ENCODE measurements at places on chromosomes 6 and 20.

GRCh38 chr6:12392490-12392889, 102.3 kb downstream of the EDN1 start:
- no peak for DNase-seq

GRCh38 chr6:27889628-27890444, 22.4 kb downstream of the OR2B2 start:
- DNase-seq, result no peak

DNA sequence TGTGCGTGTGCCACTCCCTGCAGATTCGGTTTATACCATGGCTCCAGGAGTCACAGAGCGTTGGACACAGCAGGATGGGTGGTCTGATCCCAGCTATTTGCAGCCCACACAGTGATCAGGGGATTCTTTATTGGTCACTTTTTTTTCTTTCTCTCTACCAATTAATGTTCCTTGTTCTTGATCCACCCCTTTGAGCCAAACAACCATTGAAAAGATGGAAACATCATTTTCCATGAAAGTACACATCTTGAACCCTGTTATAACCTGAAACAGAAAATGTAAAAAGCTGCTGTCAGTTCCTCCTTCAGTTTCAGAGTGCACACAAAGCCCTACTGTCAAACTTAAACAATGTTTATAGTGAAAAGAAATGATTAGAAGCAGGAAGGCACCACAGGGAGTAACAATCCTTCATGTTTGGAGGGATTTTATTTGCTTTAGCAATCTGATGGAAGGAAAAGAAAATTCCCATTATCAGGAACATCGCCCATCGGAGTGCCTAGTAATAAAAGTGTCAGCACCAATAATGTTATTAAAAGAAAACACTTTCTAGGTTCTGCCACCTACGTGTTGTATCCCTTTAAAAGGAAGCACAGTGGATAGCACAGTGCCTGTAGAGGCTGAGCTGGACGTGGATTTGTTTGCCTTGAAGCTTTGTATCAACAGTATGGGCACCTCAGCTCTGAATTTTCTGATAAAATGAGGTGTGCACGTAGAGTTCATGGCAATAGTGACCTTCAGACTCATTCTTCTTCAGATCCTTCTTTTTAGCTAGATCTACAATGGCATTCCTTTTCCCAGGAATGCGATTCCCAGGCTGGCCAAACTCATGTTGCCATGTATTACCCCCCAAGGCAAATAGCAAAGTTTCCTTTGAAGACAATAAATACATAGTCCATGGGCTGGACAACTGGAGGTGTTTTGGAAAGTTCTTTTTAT, 16.1 kb upstream of the THBD start:
- DNase-seq, result no peak

- DNase-seq, result no peak
These were observed 68.5 kb upstream of the NFATC2 start for GRCh38 chr20:51610761-51611624.

- no peak for DNase-seq
These were observed 128.7 kb upstream of the TSHZ2 start for GRCh38 chr20:52843425-52843824.

GRCh38 chr6:30450909-30451841, 38.1 kb upstream of the HLA-E start:
- DNase-seq, result no peak

DNA sequence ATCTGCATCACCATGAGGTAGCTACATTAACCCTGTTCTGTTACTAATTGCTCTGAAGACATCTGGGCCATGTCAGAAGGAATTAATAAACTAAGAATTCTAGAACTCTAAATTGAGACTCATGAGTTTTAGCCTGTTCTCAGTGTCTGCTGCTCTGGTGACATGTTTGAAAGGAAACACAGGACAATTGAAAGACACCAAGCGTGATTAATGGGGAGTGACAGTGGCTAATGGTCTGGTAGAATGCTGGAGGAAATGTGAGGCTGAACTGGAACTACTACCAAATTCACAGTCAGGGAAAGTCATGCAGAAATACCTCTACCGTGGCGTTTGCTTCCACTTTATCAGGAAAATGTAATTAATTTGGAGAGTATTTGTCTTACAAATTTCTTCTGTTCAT, 140.0 kb downstream of the TBC1D7 start:
- DNase-seq, result no peak

DNA sequence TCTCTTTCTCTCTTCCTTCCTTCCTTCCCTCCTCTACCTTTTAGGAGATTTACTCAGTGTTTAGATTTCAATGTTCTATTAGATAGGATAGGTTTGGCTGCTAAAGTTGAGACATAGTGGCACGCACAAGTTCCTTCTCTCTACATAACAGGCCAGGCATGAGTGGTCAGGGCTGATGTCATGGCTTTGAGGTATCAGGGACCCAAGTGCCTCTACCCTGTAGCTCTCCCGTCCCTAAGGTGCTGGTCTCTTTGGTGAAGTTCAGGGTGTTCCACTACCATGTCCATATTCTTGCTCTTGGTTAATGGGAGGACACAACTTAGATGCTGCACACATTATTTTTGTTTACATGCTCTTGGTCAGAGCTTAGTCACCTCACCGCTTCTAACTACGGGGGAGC, 245.3 kb downstream of the QKI start:
- no peak for DNase-seq

GRCh38 chr6:156396068-156396771, 381.0 kb upstream of the ARID1B start:
- no peak for DNase-seq

- no peak for DNase-seq
These were observed 291.2 kb upstream of the STXBP5 start for GRCh38 chr6:146912730-146913685.

DNA sequence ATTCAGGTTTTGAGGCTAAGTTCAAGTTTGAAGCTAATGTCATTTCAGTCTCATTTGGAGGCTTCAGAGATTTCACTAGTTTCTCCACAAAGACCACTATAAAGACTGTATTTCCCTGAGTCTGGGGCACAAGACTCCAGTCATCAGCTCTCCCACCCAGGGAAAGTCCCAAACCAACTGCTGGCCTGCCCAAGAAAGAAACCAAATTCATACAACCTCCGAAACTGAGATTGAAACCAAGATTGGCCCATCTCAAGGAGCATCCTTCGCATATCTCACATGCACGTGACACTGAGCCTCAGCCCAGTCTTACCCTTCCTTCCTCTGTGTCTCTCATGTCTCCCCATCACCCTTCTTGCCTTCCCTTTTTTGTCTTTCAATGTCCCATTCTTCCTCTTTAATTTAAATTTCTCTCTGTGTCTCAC, 3.5 kb upstream of the LTA start:
- DNase-seq, result no peak

- DNase-seq, result no peak
These were observed 55.3 kb upstream of the POPDC3 start for GRCh38 chr6:105235155-105235554.

- no peak for DNase-seq
These were observed 23.7 kb downstream of the CST1 start for GRCh38 chr20:23727016-23727415.

GRCh38 chr6:22821664-22822320, 252.4 kb downstream of the HDGFL1 start:
- no peak for DNase-seq

- DNase-seq, result no peak
These were observed 83.7 kb upstream of the TMEM30A start for GRCh38 chr6:75368151-75368779.

- DNase-seq, result no peak
These were observed 70.8 kb upstream of the AHI1 start for GRCh38 chr6:135568379-135568778.

DNA sequence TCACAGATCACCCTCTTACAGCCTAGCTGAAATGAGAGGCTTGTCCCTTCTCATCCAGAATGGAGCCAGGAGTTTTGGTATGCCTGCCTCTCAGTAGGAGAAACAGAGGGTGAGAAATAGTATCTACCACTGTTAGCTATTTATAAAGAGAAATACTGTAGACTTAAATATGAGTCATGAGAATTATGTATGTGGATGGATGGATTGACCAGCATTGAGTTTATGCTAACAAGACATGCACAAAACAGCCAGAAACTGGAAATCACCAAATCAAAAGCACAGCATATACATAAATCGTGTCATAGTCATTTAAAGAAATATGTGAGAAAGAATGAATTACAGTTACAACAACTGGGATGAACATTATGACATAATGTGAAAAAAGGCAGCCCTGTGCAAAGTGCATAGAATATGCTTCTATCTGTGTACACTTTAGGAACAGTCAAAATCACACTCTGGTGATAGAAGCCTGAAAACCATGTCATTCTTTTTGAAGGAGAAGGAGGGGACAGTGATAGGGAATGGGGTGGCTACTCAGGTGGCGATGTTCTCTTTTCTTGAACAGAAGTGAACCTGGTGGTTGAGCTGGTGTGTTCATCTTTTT, 79.8 kb upstream of the KIF25 start:
- DNase-seq, result no peak

DNA sequence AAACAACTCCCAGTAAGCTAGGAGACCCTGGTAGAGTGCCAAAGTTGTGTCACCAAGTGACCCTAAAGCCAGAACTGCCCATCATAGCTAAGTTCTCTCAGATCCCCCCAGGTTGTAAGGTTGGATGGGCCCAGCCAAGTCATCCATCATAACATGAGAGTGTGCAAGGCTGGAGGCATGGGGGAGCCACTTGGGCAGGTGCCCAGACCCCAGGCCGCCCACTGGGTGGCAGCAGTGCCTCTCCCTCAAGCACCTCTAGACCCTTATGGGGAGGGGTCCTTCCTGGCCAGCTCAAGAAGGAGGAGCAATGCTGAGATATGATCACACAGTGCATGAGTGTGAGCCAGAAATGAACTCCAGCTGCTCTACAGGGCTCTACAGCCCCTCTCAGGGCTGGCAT, 154.5 kb downstream of the MYLK4 start:
- no peak for DNase-seq

GRCh38 chr6:28542440-28543296, 17.0 kb downstream of the GPX5 start:
- DNase-seq, result peak; percentile 82

DNA sequence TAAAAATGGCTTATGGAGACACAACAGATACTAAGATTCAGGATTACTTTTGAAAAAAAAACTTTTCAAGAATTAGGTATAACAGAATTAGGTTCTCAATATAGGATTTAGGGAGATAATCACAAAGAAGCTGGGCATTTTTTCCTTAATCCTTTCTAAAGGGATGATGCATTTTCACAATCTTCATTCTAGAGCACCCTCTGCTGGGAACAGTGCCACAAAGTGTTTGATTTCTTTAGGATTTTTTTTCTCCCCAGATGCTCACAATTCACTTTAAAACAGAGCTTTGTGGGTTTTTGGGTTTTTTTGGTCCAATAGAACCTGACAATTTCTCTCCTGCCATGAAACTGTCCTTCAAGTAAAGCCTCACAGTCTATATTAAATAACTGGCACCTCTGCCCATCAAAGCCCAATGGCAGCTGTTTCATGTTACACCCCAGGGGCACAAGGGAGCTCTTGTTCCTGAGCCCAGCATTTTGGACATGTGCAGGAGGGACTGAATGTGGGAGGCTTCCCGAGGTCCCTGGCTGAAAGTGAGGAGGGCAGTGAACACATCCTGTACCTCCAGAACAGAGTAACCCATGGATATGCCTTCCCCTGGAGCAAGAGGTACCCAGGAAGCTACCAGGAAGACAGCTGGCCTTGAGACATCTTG, 39.7 kb downstream of the PREP start:
- DNase-seq, result peak; percentile 52

DNA sequence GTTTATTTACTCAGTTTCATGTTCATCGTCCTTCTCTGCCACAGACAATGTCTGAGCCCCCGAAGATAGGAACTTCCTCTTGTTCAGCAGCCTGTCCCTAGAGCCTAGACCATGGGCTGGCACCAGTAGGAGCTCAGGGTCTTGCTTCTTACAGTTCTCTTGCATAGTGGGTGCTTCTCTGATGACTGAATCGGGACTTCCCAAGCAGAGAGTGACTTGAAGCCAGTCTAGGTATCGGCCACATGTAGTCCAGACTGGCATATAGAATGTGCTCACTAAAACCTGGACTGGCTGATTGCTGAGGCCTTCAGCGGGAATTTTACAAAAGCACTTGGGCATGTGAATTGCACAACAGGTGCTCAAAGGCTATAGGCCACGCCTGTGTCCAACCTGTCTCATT, 52.0 kb downstream of the PRDM1 start:
- DNase-seq, result no peak

DNA sequence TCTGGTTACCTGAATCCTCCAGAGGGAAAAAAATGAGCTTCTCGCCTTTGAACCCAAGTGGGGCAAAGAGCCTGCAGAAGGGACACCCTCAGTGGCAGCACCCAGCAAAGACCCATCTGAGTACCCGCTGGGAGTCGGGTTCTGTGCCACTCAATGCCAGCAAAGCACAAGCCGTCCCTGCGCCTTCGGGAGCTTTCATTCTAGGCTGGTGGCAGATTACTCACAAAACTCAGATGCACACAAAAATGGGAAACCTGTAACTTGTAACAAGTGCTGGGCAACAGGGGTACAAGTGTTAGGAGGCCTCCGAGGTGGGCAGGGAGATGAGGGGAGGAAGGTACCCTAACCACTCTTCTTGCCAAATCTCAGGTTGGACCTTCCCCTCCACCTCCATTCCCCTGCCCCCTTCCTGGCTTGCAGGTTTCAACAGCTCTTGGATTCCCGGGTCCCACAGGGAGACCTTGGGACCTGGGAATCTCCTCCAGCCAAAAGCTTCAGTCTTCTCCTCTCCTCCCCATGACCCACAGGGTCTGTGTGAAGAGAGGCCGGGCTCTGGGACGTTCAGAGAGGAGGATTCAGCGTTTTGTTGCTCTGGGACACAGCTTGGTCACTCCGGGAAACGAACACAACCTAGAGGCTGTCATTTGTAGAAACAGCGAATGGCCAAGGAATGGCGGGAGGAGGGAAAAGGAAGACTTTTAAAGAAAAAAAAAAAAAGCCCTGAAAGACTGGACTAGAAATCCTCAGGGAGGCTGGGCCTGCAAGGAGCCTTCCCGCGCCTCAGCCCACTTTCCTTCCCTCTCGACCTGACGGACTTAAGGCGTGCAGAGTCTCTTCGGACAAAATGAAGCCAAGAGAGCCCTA, 1.2 kb upstream of the PARD6B start:
- DNase-seq, result no peak

- DNase-seq, result no peak
These were observed 37.5 kb upstream of the REV3L start for GRCh38 chr6:111520524-111520923.

GRCh38 chr20:17642404-17643269, 39.4 kb downstream of the RRBP1 start:
- DNase-seq, result no peak

- DNase-seq, result no peak
These were observed 74.4 kb downstream of the PKHD1 start for GRCh38 chr6:52013035-52013434.

DNA sequence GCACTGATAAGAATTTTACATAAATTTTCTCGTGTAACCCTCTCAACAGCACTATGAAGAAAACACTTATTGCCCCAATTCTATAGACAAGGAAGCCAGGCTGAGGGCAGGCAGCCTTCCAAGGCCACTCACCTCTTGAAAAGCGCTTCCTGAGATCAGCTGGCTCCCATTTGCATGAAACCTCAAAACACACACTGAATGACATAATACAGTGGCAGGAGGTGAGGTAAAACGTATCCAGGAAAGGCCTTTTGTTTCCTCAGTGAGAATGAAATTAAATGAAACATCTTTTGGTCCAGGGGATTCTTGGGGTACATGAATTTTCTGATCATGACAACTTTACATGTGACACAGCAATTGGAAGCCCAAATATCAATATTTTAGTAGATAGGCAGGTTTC, 112.5 kb downstream of the WDR27 start:
- DNase-seq, result no peak

Data from NCI-H1694 (cell line).